GM18507 (cell line): ENCODE measurements at places on chromosomes 12 and 14.

DNA sequence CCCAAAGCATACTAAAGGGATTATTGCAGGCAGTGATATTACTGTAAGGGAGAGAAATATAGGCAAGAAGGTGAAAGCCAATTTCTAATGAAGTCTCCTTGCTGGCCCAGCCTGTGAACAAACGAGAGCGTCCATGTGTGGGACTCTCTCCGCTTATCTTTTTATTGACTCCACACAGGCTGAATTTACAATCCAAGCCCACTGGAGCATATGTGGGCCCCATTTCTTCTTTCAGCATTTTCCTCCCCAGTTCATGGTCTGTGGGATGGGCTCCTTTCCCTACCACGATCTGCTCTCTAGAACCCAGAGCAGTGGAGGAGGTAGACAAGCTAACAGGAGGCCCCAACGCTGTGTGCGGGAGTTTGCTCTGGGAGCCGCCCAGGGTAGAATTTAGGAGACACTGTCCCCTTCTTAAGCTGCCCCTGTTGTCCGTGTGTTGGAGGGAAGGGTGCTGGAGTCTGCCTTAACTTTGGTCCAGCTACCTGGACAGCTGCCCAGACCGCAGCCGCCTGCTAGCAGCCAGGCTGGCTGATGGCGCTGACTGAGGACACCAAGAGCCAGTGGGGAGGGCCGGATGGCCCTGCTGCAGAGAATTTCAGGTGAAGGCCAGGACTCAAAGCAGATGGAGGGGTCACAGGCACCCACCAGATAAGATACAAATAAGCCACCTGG is 3.2 kb upstream of the HOXC11 start:
- DNase-seq, result no peak

GRCh38 chr14:36618641-36619040 is 36.2 kb upstream of the NKX2-8 start:
- DNase-seq, result no peak

DNA sequence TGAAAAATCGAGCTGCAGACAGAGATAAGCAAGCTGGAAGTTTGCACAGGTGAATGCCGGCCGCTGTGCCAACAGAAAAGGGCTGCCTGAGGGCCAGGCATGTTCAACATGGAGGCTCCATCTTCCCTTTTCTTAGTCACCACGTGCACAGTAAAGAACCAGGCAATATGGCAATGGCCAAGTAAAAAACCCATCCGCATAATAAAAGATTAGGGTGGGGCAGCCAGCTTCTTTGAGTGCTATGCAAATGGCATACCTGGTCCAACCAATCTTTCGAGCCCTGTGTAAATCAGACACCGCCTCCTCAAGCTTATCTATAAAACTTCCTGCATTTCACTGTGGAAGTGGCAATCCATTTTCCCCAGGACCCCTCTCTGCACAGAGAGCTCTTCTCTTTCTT is 16.7 kb downstream of the PNP start:
- no peak for DNase-seq

- no peak for DNase-seq
Observed at GRCh38 chr12:100382338-100382737, 25.5 kb downstream of the SLC17A8 start.

GRCh38 chr14:39230416-39231035 is 3.2 kb upstream of the MIA2 start:
- no peak for DNase-seq

DNA sequence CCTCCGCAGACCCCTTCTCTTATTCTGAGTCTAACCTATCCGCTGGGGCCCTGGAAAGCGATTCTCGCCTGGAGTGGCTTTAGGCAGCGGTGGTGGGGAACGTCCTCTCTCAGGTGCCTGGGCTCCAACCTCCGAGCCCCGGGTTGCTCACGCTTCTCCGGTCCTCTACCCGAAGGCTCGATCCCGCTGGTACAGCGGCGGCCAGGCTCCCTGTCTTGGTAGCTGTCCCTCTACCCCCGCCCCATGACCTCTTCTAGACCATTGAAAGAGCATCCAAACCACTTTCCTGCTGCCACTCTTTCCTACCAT is 505 bp upstream of the HEBP1 start:
- no peak for DNase-seq

DNA sequence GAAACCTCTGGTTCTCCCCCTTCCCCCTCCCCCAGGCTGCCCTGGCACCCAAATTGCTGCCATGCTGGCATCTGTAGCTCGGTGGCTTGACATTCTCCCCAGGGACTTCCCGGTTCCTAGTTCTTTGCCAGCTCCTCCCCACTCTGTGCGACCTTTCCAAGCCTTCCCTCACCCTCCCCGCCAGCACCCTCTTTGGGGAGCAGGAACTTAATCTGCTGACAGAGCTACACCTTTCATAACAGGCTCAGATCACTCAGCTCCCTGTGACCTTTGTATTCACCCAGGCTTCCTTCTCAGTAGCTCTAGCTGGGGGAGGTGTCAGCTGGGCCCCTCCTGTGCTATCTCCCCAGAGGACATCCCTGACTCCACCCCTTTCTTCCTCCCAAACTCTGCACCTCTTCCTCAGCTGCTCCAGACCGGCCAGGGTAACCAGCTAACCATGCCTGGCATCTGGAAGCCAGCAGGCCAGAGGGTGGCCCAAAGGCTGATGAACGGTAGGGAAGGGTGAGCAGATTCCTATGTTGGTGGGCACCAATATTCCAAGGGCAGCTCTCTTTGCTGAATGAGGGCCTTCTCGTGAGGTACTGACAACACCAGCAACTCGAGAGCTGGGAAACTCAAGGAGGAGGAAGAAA is 1.8 kb upstream of the COX14 start:
- no peak for DNase-seq

- no peak for DNase-seq
Observed at GRCh38 chr12:67893022-67893580, 96.1 kb upstream of the IFNG-AS1 start.

DNA sequence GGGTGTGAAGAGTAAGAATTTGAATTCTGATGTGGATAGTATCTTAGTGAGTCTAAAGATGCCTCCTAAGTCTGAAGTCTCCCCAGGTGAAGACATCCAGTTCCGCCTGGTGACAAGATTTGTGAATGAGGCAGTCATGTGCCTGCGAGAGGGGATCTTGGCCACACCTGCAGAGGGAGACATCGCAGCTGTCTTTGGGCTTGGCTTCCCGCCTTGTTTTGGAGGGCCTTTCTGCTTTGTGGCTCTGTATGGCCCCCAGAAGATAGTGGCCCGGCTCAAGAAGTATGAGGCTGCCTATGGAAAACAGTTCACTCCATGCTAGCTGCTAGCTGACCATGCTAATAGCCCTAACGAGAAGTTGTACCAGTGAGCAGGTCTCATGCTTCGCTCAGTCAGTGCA is 24.6 kb upstream of the AICDA start:
- no peak for DNase-seq

DNA sequence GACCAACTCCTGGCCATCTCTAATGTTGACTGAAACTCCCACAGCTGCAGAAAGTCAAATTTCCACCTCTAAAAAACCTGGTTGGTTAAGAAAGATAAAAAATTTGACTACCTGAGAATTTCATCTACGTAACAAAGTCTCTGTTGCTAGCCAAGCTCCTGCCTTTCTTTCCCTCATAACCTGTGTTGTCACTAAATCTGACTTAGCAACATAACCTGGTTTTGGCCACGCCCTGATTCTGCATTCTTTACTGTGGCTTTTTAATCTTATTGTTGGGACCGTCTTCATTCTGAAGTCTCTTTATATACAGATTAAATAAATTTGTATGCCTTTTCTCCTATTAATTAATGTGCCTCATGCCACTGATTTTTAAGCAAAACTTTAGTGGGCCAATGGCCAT is 16.1 kb upstream of the CD69 start:
- no peak for DNase-seq

GRCh38 chr12:106682594-106683234 is 91.8 kb upstream of the RIC8B start:
- no peak for DNase-seq
